Immature natural killer cell (primary cell): ENCODE measurements at places on chromosomes 3 and 15. TPM values are rescaled to one million over a fixed set of nuclear protein-coding genes. Genes with fewer than 3 reads are reported as not detected.

CALML4 gene
- polyA plus RNA-seq: 0.37 TPM

- H3K27ac ChIP-seq: no peak overlapping the region
- H3K4me1 ChIP-seq: no peaks in the 10 kb centered on the region
- H3K36me3 ChIP-seq: no peaks in the 10 kb centered on the region
- no peak overlapping the region for H3K4me3 ChIP-seq
- no peaks in the 10 kb centered on the region for H3K27me3 ChIP-seq
- DNase-seq: no peak
Measured at GRCh38 chr3:134353171-134353825, 20.9 kb downstream of the AMOTL2 start.

TEX55 gene
- polyA plus RNA-seq: not detected

B3GALNT1 gene
- polyA plus RNA-seq: 6.2 TPM

- H3K4me3 ChIP-seq: no peak overlapping the region
- no peak overlapping the region for H3K27ac ChIP-seq
- DNase-seq: no peak
- H3K4me1 ChIP-seq: no peaks in the 10 kb centered on the region
- no peaks in the 10 kb centered on the region for H3K36me3 ChIP-seq
Measured at GRCh38 chr15:80604583-80605575, 90.2 kb upstream of the ABHD17C start.

- H3K4me3 ChIP-seq: no peak overlapping the region
- no peak overlapping the region for H3K27ac ChIP-seq
- H3K36me3 ChIP-seq: peaks cover 11% of the 10 kb centered on the region
- no peak for DNase-seq
Measured at GRCh38 chr15:81239190-81239589, 42.5 kb downstream of the IL16 start.

DNA sequence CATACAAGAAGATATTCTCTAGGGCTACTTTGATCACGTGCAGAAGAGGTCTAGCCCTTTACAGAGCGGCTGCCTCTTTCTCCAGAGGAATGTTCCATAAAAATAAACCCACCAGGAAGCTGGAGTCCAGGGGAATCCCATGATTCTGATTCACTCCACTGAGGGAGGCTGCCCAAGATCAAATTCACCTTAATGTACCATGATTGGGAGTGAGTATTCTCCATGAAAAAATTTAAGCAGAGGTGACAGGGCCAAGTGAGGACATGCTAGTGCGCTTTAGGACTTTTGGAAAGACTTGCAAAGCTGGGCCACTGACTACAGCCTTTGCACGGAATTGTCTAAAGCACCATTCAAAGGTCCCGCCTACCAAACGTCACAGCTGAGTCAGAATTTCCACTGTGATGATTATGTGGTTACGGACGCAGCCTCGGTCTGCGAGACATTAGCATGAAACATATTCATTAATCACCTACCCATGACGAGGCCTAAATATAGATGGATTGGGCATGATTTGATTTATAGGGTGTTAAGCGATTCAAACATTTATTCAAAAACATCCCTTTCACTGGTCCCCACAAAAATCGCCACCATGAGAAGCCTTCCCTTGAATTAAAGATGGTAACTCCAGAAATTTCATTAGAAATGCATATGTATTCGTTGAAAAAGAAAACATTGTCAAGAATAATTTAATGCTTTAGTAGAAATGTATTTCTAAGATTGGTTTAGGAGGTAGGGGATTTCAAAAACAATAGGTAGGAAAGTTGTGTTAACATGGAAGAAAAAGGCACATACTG lies 152.6 kb downstream of the GREM1 start:
- DNase-seq: no peak
- no peak overlapping the region for H3K27ac ChIP-seq
- H3K4me3 ChIP-seq: no peak overlapping the region
- no peaks in the 10 kb centered on the region for H3K36me3 ChIP-seq
- H3K27me3 ChIP-seq: peaks cover 12% of the 10 kb centered on the region
- H3K4me1 ChIP-seq: no peaks in the 10 kb centered on the region

CLRN1 gene
- not detected for polyA plus RNA-seq

MEX3B gene
- polyA plus RNA-seq: not detected

FAM43A gene
- 58.9 TPM for polyA plus RNA-seq

- H3K4me1 ChIP-seq: peaks cover 2% of the 10 kb centered on the region
- no peak overlapping the region for H3K4me3 ChIP-seq
- DNase-seq: no peak
- H3K27me3 ChIP-seq: peaks cover 3% of the 10 kb centered on the region
Measured at GRCh38 chr3:180624714-180625113, 22.8 kb downstream of the TTC14 start.

DNA sequence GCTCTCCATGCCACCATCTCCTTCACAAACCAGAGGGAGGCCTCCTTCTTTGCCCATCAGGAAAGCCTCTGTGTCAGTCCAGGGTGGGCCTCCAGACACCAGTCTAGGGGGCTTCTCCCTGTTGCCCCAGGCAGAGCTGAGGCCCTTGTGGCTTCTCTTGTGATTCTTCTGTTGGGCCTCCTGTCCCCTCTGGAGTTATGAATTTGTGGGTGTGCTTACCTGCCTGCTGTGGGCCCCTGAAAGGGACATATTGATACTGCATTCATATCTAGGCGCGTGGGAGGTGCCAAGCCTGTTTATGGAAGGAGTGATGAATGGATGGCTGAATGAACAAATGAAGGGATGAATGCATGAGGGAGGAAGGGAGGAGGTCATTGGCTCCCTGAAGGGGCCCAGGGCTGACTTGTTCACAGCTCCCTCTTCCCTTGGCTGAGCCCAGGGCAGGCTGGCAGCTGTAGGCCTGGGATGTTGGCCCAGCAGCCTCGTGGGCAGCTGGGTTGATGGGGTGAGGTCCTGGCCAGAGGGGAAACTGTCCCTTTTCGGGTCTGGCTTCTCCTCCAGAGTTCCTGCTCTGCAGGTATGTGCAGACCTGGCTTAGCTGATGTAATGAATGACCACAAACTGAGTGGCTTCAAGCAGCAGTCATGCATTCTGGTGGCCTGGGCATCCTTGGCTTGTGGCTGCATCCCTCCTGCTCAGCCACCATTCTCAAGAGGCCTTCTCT lies 195.4 kb downstream of the GOLGA6L6 start:
- no peaks in the 10 kb centered on the region for H3K36me3 ChIP-seq
- DNase-seq: no peak
- H3K4me1 ChIP-seq: peaks cover 2% of the 10 kb centered on the region
- H3K4me3 ChIP-seq: no peak overlapping the region

- no peak for DNase-seq
- H3K36me3 ChIP-seq: peaks cover 4% of the 10 kb centered on the region
- no peaks in the 10 kb centered on the region for H3K27me3 ChIP-seq
- no peak overlapping the region for H3K4me3 ChIP-seq
Measured at GRCh38 chr3:31129241-31129640, 234.8 kb upstream of the GADL1 start.
